ENCODE measurements at places on chromosomes 4 and X.
A peak's percentile ranks its signal among the peaks of the same experiment; 100 is the strongest.

- no peak for DNase-seq
Observed at GRCh38 chrX:26580021-26580420, 364.1 kb downstream of the MAGEB5 start.

DNA sequence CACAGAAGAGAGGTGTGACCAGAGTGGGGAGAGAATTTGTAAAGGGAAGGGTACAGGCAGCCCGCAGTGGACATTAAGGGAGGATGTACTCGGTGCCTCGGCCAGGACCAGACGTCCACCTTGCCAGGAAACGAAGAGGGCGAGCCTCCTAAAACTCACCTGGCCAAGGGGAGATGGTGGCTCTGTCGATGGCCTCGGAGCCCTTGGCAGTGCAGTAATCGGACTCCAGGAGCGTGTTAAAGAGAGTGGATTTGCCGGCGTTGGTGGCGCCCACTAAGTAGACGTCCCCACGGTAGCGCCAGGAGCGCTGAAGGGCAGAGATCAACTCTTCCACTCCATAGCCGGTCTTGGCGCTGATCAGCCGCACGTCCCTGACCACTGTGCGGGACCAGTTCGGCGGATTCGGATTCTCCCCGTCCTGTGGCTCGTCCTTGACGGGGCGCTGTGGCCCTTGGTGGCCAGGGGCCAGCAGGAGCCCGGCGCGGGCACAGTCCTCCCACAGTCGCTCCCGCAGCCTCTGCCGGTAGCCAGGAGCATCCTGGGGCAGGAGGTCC is 1.0 kb downstream of the NOA1 start:
- no peak for DNase-seq

DNA sequence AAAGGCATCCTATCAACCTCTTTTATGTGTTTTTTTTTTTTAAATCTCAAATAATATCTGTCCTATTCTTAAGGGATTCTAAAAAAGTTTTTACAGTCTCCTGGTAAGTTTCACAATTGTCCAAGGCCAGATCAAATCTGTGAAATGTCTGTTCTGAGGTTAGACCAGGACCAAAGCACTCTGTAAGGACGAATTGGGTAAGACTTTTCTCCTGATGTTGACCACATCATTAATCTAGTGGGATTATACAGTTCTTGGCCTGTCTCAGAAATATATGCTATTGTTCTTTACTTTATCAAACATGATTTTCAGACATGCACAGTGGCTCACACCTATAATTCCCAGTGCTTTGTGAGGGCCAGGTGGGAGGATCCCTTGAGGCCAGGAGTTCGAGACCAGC is 45.8 kb upstream of the TMEM131L start:
- no peak for DNase-seq

DNA sequence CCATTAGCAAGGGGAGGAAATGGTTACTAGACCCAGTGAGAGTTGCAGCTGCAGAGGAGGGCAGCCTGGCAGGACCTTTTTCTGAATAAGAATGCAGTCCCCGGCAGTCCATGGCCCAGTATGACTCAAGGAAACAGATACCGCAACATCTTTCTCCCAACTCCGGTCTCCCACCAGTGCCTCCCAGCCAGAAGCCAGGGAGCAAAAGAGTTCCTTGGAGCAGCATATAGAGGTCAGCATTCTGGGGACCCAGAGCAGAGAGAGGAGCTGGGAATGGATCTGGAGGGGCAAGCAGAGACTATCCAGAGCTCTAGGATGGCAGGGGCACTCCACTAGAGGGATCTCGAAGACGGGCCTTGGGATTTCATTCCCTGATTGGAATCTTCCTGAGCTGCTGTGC is 339.2 kb upstream of the AADAT start:
- no peak for DNase-seq

- no peak for DNase-seq
Observed at GRCh38 chr4:3440979-3441500, 728 bp upstream of the HGFAC start.

GRCh38 chr4:82618103-82618720 is 56.4 kb upstream of the TMEM150C start:
- DNase-seq, result peak; percentile 44

DNA sequence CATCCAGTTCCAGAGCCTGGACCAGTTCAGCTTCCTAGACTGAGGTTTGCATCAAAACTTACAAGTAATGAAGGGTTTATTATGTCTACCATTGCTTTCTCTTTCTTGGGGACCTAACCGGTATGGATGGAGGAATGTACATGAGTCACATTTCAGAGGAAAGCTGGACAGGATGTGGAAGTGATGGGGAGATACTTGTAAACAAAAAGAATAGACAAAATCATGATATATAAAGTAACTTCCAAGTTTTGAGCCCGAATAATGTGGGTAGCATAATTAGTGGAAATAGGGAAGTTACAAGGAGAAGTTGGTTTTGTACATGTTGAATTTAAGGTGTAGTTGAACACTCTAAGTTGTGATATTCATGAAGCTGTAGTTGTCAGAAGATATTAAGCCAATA is 15.0 kb downstream of the FNIP2 start:
- DNase-seq, result no peak

GRCh38 chrX:2690856-2691542 is at the start of gene CD99:
CD99 (plus strand) TSS chrX:2691295; CDS start chrX:2691361, 66 bp downstream.
- peak; percentile 70 for DNase-seq

GRCh38 chrX:8453611-8454010 is 11.0 kb upstream of the VCX3B start:
- DNase-seq, result no peak

DNA sequence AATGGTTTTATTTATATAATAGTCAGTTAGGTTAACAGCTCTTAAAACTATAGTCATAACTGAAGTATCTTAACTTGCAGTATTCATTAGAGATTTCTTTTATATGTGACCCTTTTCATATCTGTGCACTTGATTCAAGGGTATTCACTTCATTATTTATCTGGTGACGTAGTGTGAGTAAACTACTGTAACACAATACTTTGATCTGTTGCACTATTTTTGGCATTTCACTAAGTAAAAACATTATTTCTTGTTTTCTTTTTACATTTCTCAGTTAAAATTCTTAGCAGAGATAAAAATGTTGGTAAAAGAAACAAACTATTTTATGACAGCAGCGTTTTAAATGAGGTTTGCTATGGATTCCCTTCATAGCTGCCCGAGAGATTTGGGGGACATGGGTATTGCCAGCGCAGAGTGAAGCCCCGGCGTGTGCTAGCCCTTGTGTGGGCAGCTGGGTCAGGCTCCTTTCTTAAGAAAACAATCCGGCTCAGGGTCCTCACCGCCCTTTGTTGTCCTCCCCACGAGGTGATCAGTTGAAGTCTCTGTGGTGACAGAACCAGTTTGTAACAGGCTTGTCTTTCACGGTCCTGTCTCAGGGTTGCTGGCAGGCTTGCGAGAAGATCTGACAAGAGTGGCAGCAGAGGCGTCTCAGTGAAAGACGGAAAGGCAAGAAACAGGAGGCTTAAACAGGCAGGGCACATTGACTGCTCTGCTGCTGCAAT is 293.4 kb downstream of the BMPR1B start:
- no peak for DNase-seq

DNA sequence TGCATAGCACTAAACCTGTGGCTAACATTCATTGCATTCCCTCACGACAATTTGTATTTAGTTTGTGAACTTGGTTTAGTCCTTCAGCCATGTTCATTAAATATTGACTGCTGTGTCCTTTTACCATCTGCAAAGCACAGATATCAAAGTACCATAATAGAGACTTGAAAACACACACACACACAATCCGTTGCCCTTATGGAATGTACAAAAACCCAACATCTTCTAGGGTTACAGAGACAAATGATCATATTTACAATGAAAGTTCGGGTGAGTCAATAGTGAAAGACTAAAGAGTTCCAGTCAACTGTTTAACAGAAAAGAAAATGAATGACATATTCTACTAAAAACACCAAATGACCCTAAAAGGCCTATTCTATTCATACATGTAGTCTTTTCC is 50.8 kb upstream of the TXK start:
- no peak for DNase-seq

GRCh38 chr4:144851948-144852347 is 206.0 kb downstream of the HHIP start:
- no peak for DNase-seq

DNA sequence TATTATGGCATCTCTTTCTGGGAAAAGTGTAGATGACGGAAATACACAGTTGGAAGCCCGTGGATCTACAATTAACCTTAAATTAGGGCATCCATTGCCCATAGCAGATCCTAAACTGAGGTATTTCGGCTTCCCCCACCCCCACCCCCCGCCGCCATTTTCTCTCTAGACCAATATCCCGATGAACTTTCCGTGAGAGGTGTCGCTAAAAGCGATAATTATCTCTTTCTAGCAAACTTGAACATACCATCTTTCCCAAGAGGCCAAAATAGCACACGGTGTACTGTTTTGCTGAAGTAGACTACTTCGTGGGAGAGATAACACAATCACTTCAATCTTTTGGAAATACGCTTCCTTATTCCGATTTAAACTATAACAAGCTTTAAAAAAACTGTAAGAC is 554 bp downstream of the KLHL15 start:
- DNase-seq, result no peak

- no peak for DNase-seq
Observed at GRCh38 chrX:19678941-19679340, 163.6 kb upstream of the MAP3K15 start.

GRCh38 chrX:108361316-108361715 is 76.9 kb downstream of the COL4A6 start:
- DNase-seq, result no peak

DNA sequence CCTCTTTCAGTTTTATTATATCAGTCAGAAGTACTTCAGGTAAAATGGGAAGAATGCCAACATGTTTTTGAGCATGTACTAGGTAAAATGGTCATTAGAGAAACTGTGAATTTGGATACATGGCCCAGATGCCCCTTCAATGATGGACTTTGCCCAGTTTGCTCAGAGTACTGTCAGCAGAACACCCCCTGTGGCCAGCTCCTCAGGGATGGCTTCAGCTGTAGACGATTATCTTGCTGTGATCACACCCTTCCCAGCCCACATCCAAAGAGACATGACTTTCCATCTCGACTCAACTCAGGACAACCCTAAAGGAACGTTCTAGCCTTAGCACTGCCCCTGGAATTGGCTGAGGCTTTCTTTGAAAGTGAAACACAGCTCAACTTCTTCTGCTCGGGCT is 439.1 kb downstream of the PACRGL start:
- no peak for DNase-seq

GRCh38 chr4:74433043-74433442 is 11.9 kb upstream of the AREG start:
- no peak for DNase-seq

GRCh38 chr4:3830774-3831528 is 64.8 kb downstream of the ADRA2C start:
- DNase-seq, result no peak

GRCh38 chr4:151114986-151115385 is 15.6 kb downstream of the RPS3A start:
- DNase-seq, result no peak

DNA sequence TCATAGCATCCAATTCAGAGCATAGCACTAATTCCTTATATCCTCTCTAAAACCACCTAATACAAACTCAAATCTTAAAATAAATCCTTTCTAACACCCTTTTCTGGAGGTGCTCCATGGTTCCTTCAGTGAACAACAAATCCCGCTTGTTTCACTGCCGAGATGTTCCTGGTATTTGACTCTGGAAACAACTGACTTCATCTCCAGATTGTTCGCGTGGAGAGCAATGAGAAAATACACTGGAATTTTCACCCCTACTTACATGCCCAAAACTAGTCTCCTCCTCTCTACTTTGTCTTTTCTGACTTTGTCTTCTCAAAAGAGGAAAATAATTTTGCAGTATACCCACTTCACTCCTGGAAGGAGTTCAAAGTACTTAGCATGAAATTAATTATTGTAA is 129.0 kb downstream of the PLS3 start:
- no peak for DNase-seq

- DNase-seq, result no peak
Observed at GRCh38 chr4:67635331-67635730, 65.6 kb downstream of the UBA6 start.

GRCh38 chr4:4618847-4619246 is 77.0 kb upstream of the STX18 start:
- DNase-seq, result no peak

DNA sequence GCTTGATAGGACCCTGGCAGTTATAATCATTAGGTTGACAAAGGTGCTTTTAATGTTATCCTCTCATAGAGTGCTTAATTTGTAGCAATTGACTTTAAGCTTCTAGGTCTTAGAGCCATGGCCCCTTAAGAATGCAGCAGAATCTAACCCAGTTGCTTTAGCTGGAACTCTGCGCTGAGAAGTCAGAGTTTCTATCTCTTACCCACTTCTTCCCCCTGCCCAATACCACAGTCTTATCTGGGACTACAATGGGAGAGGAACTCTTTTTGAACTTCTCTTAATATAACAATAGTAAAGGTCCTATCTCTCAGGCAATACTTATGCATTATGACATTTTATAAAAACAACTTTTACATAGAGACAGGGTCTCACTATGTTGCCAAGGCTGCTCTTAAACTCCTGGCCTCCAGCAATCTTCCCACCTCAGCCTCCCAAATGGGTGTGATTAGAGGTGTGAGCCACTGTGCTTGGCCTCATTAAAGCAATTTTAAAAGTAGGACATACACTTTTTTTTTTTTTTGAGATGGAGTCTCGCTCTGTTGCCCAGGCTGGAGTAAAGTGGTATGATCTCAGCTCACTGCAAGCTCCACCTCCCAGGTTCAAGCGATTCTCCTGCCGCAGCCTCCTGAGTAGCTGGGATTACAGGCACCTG is 1.8 kb downstream of the TLR10 start:
- no peak for DNase-seq

DNA sequence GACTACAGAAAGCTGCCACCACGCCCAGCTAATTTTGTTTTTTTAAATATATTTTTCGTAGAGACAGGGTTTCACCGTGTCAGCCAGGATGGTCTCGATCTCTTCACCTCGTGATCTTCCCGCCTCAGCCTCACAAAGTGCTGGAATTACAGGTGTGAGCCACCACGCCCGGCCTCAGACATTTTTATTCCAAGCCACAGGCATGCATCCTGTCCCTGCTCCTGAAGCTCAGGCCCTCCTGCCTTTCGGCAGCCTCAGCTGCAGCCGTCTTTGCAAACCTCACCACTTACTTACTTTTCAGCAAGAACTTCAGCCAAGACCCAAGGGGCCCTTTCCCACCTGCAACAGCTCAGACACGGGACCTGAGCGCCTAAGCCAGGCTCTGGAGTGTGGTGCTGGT is 26.0 kb downstream of the FAM53A start:
- no peak for DNase-seq

GRCh38 chr4:95212692-95213091 is 336.1 kb downstream of the UNC5C start:
- DNase-seq, result no peak

DNA sequence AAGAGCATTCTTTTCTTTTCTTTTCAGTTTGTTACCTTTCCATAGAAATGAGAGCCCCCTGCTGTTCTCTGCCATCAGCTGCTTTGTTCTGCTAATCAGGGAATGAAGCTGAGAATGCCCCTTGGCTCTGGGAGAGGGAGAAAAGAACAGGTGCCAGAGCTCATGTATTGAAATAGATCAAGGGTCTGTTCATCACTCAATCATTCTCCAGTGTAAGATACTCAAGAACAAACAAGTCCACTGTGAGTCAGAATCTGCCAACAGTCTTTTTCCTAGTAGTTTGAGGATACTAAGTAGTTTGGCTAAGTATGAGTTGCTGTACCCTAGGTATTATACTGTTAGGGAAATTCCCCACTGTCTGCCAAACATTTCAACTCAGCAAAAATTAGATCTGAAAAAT is 144.3 kb downstream of the RTL3 start:
- no peak for DNase-seq

- DNase-seq, result no peak
Observed at GRCh38 chr4:184856277-184856609, 30.5 kb upstream of the ACSL1 start.

GRCh38 chr4:521636-522330 is 22.8 kb downstream of the PIGG start:
- no peak for DNase-seq

- peak; percentile 4 for DNase-seq
Observed at GRCh38 chr4:112766422-112766821, 129.5 kb downstream of the LARP7 start.
